ELF-1 (cell line): ENCODE measurements at places on chromosomes 4 and X.
A peak's percentile ranks its signal among the peaks of the same experiment; 100 is the strongest.

- DNase-seq: no peak
Measured at GRCh38 chr4:3223956-3224748, 24.8 kb upstream of the MSANTD1 start.

- no peak for DNase-seq
Measured at GRCh38 chr4:186148336-186148975, 42.9 kb upstream of the CYP4V2 start.

DNA sequence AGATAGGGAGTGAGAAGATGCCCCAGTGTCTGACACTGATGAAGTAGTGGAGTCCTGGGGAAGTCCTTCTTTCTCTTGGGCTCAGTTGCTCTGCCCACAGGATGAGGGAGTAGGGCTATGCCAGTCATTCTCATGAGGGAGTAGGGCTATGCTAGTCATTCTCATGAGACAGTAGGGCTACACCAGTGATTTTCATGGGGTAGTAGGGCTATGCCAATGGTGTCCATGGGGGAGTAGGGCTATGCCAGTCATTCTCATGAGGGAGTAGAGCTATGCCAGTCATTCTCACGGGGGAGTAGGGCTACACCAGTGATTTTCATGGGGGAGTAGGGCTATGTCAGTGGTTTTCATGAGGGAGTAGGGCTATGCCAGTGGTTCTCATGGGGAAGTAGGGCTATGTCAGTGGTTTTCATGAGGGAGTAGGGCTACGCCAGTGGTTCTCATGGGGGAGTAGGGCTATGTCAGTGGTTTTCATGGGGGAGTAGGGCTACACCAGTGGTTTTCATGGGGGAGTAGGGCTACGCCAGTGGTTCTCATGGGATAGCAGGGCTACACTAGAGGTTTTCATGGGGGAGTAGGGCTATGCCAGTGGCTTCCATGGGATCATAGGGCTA lies 43.3 kb upstream of the SOD3 start:
- DNase-seq: no peak

- no peak for DNase-seq
Measured at GRCh38 chr4:8516061-8516573, 64.1 kb upstream of the GPR78 start.

DNA sequence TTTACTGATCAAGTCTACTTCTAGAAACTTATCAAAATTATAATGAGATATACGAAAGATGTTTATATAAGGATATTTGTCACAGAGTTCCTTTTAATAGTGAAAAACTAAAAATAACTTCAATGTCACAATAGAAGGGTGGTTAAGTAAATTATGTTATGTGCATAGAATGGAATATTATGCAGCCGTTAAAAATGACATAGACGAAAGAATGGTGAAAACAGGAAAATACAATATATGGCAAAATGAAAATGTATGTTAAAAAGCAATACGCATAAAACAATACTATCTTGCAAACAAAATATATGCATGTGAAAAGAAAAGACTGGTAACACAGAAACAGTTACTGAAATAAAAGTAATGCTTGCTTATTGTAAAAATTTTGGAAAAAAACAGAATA lies 19.1 kb downstream of the ZDHHC9 start:
- DNase-seq: no peak

DNA sequence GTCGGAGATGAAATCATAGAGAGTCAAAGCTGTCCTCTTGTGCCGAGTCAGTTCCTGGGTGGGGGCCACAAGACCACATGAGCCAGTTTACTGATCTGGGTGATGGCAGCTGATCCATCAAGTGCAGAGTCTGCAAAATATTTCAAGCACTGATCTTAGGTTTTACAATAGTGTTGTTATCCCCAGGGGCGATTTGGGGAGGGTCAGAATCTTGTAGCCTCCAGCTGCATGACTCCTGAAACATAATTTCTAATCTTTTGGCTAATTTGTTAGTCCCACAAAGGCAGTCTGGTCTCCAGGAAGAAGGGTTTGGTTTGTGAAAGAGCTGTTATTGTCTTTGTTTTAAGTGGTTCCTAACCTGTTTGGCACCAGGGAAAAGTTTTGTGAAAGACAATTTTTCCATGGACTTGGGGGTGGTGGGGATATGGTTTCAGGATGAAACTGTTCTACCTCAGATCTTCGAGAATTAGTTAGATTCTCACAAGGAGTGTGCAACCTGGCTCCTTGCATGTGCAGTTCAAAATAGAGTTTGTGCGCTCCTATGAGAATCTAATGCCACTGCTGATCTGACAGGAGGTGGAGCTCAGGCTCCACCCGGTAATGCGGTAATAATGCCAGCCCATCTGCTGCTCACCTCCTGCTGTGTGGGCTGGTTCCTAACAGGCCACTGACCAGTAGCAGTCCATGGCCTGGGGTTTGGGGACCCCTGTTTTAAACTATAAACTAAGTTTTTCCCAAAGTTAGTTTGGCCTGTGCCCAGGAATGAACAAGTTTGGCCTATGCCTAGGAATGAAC lies 29.2 kb downstream of the METAP1 start:
- peak; percentile 36 for DNase-seq

GRCh38 chrX:85243155-85243554 lies 424 bp downstream of the SATL1 start:
- no peak for DNase-seq

GRCh38 chr4:41475402-41475801 lies 62.6 kb upstream of the LIMCH1 start:
- DNase-seq: no peak

DNA sequence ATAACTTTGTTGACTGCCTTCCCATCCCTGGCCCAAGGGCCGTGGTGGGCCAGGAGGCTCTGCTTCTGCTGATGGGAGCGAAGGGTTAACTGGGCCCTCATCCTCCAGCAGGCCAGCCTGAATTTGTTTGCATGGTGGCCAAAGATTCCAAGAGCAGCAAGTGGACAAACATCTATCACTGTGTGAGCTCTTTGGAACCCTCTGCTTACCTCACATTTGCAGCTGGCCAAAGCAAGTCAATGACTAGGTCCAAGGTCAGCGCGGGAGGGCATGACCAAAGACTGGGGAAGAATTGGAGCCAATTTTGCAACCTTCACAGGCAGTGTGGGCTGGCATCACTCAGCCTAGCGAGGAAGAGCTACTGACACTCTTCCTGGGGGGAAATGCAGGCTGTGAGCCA lies 67.8 kb upstream of the ATP6AP2 start:
- no peak for DNase-seq

DNA sequence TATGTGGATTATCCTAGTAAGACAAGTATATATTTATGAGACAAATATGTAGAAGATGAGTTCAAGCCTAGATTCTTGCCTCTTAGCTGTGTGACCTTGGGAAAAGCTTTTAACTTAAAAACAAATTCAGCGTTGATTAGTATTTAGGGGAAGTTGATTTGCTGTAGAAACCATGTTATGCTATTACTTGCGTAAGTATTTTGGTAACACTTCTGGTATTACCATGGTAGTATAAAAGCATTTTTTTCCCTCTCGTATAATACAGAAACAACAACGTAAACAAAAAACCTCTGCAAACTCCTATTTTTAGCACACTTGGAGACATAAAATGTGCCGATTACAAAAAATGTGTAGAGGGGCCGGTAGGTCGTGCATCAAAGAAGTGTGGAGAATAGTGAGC lies 33.2 kb downstream of the STAG2 start:
- DNase-seq: no peak

GRCh38 chr4:8157944-8158709 lies 486 bp downstream of the ABLIM2 start:
- no peak for DNase-seq

DNA sequence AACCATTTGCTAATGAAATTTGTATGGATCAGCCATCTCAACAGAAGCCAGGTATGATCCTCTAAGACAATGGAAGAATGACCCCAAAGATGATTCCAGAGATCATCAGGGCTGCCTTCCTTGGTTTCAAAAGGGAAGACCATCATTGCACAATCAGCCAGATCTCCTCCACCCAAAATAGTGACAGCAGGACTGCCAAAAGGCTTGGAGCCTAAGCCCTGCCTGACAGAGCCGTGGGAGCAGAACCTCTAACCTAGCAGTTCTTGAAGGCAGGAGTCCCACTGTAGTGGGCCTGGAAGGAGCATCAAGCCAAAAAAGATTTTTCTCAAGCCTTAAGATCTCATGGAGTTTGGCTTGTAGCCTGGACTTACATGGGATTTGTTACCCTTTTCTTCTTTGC lies 226.0 kb downstream of the RASL11B start:
- no peak for DNase-seq

DNA sequence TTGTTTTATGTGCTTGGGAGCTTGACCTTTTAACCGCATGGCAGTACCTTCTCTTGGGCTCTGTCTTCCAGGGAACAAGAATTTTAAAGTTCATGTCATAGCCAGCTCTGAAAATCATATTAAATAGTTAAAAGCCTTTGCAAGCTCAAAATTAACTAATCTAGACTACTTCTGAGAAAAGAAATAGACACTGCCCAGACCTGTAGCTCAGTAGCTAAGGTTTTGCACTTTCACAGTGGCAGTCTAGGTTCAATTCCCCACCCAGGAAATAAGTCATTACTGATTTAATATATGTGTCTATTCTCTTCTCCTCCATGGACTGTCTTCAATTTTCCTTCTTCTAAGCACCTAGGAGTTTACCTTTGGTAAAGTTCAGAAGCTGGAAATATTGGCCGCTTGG lies 27.4 kb downstream of the HSD17B11 start:
- DNase-seq: no peak

DNA sequence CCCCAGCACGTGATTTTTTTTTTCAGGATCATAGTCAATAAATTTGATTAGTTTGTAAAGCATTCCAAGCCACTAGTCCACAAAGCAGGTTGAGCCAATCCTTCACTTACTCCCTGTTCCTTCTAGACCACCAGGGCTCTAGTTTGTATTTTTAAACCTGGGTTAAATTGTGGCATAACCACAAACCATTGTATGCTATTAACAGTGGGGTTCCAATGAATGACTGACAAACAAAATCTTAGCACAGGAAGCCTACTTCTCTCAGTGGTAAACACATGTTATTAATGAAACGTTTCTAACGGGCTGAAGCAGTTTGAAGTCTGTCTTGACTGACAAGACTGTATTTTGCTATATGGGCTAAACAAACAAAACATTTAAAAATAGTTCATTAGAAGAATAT lies 48.6 kb upstream of the GYPA start:
- no peak for DNase-seq

- DNase-seq: no peak
Measured at GRCh38 chr4:155906554-155907247, 3.2 kb downstream of the TDO2 start.

GRCh38 chr4:165384186-165384585 lies 5.4 kb downstream of the CPE start:
- DNase-seq: no peak

DNA sequence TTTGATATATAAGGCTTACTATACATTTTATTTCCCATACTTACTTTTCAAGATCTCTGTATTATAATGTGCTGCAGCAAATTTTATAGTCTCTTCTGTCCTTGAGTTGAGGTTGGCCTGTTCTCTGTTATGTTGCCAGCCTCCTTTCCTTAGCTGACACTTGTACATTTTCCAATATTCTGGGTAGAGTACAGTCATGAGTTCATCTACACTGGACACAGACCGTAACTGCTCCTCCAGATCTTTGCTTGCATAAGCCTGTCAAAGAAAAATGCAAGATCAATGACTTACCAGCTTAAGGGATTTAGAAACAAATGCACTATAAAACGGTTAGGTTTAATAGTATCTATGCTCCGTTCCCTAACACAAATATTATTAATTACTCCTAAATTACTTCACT lies 63.2 kb downstream of the VEGFC start:
- DNase-seq: no peak

DNA sequence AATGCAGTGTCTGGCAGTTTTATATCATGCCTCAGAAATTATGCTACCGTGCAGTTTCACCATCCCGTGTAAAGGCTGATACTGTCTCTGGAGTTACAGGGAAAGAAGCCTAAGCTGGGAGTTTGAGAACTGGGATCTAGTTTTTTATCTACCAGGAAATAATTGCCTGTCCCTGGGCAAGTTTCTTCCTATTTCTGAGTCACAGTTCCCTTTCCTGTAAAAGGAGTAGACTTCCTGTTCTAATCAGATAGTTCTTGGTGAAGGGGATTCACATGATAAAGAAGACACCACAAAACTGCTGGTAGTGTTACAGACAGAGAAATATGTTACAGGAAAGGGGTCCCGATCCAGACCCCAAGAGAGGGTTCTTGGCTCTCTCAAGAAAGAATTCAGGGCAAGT lies 17.1 kb downstream of the HERC3 start:
- DNase-seq: no peak

- no peak for DNase-seq
Measured at GRCh38 chrX:46278572-46278971, 266.6 kb downstream of the ZNF674 start.

- no peak for DNase-seq
Measured at GRCh38 chrX:8424912-8425311, 39.7 kb upstream of the VCX3B start.

GRCh38 chrX:110257889-110258288 lies 60.0 kb downstream of the AMMECR1 start:
- DNase-seq: peak; percentile 61

- DNase-seq: no peak
Measured at GRCh38 chr4:5395781-5396180, 312.6 kb downstream of the EVC2 start.

GRCh38 chrX:154735695-154736393 lies 15.0 kb downstream of the GAB3 start:
- peak; percentile 15 for DNase-seq

DNA sequence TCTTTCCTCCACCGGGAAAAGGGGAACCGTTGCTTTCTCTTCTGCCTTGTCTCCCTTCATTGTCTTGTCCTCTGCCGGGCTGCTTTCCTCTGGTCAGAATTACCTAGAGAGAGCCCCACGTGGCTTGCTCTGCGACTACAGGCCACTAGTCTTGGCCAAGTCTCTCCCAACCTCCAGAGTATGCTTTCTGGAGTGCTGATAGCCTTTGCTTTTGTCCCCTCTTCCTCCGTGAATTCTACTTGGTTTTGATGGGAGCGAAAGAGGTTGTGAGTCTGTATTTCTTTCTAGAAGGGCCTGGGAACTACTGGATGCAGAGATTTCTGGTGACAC lies 5.3 kb upstream of the POU4F2 start:
- peak; percentile 16 for DNase-seq

- DNase-seq: no peak
Measured at GRCh38 chr4:124684301-124684700, 28.2 kb downstream of the ANKRD50 start.

DNA sequence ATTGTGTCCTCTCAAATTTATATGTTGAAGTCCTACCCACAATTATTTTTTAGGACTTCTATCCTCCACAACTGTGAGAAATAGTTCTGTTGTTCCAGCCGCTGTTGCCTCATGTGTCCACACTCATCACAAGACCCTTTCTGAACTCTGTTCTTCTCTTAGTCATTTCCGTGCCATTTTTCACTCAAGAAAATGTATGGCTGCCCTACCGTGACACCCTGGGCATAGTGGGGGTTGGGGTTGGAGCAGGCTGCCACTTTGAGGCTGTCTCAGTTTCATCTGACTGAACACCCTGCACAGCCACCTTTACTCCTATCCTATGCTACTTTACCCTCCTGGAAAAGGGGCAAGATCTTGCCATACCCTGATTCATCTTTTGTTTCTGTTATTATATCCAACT lies 319.1 kb downstream of the TENM3 start:
- DNase-seq: no peak

DNA sequence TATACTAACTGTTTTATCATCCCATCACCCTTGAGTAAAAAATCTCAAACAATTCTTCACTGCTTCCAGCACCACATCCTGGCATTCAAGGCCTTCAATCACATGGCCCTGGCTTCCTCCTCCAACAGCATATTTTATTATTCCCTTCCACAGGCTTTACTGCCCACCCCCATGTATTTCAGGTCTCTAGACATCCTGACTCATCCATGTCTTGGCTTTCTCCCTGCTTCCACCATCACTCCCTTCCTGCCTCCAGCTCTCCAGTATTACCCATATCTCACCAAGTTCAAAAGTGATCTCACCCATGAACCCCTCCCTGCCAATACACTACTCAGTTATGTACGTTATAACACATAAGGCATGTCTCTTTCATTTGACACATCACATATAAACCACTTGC lies 34.7 kb upstream of the PLAC1 start:
- no peak for DNase-seq
